Vagina (tissue), 2 donors: ENCODE measurements at places on chromosomes 5 and 9. TPM values are rescaled to one million over a fixed set of nuclear protein-coding genes. Genes with fewer than 3 reads are reported as not detected.

The PCDHB8 gene
- 0.25 TPM for total RNA-seq

DNA sequence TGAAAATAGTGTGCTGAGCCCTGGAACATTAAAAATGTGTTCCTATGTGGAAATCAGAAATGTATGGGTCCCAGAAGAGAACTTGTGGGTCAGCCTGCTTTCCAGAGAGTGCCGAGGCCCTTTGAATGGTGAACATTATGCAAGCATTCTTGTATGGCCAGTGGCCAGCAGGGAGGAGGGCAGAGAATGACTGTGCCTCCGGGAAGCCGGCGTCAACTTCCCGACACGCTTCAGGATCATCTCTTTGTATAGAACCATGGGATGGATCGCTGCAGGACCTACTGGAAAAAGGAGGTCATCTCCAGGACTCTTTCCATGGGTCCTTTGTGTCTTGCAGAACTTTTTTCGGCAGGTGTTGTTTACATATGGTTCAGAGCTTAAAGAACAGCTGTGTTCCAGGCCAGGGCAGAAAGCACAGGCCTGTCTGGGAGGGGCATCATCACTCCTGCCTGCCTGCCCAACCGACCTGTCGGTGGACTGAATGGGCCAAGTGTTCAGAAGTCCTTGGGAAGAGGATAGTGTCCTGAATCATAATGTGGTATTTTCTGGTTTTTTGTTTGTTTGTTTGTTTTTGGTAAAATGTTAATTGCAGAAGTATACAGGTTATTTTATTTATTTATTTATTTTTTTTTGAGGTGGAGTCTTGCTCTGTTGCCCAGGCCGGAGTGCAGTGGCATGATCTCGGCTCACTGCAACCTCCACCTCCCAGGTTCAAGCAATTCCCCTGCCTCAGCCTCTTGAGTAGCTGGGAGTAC, 9.0 kb downstream of the PRRC2B start:
- no peaks in the 10 kb centered on the region for H3K36me3 ChIP-seq
- peak overlapping the region; percentile 51 for H3K27ac ChIP-seq
- peaks cover 100% of the 10 kb centered on the region for H3K4me1 ChIP-seq
- no peak for DNase-seq
- H3K27me3 ChIP-seq: no peaks in the 10 kb centered on the region
- H3K4me3 ChIP-seq: peak overlapping the region; percentile 22

The PCDHB13 gene
- total RNA-seq: 3.7 TPM

DNA sequence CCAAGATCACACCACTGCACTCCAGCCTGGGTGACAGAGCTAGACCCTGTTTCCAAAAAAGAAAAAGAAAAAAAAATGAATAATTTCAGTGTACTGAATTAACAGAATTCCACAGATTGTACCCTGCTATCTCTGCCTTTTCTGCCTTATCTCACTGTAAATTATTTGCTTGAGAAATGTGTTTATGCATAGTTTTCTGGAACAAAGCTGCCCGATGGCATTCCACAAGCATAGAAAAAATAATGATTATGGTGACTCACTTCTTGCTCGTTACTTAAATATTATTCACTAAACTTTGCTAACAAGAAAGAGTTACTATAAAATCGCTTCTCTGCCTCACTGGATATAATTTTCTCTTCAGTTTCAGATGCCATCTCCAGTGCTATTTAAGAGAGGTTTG, 88.7 kb upstream of the FAM169A start:
- H3K36me3 ChIP-seq: no peaks in the 10 kb centered on the region
- H3K27me3 ChIP-seq: no peaks in the 10 kb centered on the region
- H3K27ac ChIP-seq: no peak overlapping the region
- no peak overlapping the region for H3K4me3 ChIP-seq
- peaks cover 2% of the 10 kb centered on the region for H3K4me1 ChIP-seq
- no peak for DNase-seq

DNA sequence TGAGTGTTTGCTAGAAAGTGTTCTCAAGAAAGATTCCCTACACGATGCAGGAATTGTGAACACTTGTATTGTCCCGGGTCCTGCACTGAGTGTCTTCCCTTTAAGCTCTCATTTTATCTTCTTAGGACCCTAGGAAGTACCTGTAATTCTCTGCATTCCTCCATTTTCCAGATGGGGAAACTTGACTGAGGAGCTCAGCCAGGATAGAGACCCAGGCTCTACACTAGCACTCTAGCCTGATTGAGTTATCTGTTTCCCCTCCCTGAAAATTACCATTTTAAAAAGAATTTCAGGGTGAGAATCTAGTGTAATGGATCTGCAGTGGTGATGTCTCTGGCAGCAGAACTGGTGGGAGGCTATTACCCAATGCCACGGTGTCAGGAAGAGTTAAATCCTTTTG, 453.9 kb downstream of the KDM4C start:
- DNase-seq: no peak
- no peak overlapping the region for H3K4me3 ChIP-seq
- no peaks in the 10 kb centered on the region for H3K27me3 ChIP-seq
- H3K4me1 ChIP-seq: no peaks in the 10 kb centered on the region
- H3K27ac ChIP-seq: no peak overlapping the region

GRCh38 chr9:27468462-27469110, 55.5 kb upstream of the IFNK start:
- H3K27me3 ChIP-seq: no peaks in the 10 kb centered on the region
- H3K4me1 ChIP-seq: peaks cover 40% of the 10 kb centered on the region
- no peak for DNase-seq
- H3K27ac ChIP-seq: no peak overlapping the region
- H3K36me3 ChIP-seq: no peaks in the 10 kb centered on the region
- H3K4me3 ChIP-seq: no peak overlapping the region

The C1QTNF2 gene
- 1.7 TPM for total RNA-seq

DNA sequence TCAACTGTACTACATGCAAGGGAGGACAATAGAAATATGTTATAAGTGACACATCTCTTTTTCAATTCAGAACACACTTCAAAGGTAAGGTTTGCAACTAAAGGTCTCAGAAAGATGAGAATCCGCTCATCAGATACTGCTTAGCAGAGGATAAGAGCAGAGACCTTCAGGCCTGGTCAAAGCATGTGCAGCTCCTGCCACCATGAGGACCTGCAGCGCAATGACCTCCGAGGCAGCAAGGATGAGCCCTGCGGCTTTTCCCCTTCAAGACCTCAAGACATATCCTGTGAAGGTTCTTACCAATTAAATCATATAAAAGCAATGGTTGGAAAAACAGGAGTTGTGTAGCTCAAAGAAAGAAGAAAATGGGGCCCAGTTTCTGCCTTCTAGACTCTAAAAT, 135.8 kb downstream of the TRIM36 start:
- H3K4me1 ChIP-seq: no peaks in the 10 kb centered on the region
- no peaks in the 10 kb centered on the region for H3K27me3 ChIP-seq
- H3K36me3 ChIP-seq: no peaks in the 10 kb centered on the region

DNA sequence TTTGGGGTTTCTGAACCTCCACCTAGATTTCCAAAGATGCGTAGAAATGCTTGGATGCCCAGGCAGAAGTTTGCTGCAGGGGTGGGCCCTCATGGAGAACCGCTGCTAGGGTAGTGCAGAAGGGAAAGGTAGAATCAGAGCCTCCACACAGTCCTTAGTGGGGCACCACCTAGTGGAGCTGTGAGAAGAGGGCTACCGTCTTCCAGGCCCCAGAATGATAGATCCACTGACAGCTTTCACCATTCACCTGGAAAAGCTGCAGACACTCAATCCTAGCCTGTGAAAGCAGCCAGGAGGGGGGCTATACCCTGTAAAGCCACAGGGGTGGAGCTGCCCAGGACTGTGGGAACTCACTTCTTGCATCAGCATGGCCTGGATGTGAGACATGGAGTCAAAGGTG, 13.3 kb upstream of the HSDL2 start:
- no peak for DNase-seq
- H3K27me3 ChIP-seq: no peaks in the 10 kb centered on the region
- no peaks in the 10 kb centered on the region for H3K4me1 ChIP-seq
- no peak overlapping the region for H3K27ac ChIP-seq
- no peak overlapping the region for H3K4me3 ChIP-seq

- no peaks in the 10 kb centered on the region for H3K36me3 ChIP-seq
- no peak overlapping the region for H3K4me3 ChIP-seq
- no peaks in the 10 kb centered on the region for H3K27me3 ChIP-seq
- H3K4me1 ChIP-seq: peaks cover 9% of the 10 kb centered on the region
These were observed 94.1 kb downstream of the KCNIP1 start for GRCh38 chr5:170597872-170598271.

The CCDC183 gene
- total RNA-seq: not detected

DNA sequence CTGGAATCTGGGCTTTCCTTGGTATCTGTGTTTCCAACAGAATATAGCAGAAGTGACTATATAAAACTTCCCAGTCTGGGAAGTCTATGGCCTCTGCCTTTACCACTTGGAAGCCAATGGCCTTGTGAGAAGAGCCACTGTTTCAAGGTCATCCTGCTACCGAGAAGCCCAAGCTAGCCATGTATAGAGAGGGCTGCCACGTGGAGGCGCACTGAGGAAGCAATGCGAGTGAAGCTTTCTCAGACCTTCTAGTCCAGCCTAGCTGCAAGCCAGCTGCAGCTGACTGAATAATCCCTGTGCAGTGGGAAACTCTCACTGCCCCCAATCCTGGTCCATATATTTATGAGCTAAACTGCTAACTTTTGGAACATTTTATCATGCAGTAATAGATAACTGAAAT, 661.8 kb upstream of the RIOK2 start:
- no peak overlapping the region for H3K27ac ChIP-seq
- H3K4me1 ChIP-seq: peaks cover under 1% of the 10 kb centered on the region
- H3K4me3 ChIP-seq: no peak overlapping the region
- H3K27me3 ChIP-seq: no peaks in the 10 kb centered on the region
- H3K36me3 ChIP-seq: no peaks in the 10 kb centered on the region

The PSD2 gene
- total RNA-seq: 0.25 TPM

DNA sequence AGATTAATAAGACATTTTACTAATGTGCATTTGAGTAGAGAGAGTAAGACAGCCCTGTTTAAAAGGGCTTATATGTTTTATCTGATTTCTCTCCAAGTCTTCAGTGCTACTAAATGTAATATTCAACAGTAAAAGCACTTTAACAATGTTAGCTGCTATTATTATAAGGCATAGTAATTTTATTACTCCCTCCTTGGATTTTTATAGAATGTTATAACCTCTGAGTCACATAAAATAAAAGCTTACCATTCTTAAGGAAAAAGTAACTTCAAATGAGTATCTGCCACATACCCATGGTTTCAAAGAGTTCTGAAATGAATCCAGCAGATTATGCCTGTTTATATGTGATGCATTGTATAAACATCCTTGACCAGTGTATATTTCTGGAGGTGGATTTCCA, 19.0 kb downstream of the SPDL1 start:
- no peaks in the 10 kb centered on the region for H3K27me3 ChIP-seq
- H3K27ac ChIP-seq: no peak overlapping the region
- H3K4me1 ChIP-seq: no peaks in the 10 kb centered on the region
- no peak overlapping the region for H3K4me3 ChIP-seq
- no peak for DNase-seq
- no peaks in the 10 kb centered on the region for H3K36me3 ChIP-seq

DNA sequence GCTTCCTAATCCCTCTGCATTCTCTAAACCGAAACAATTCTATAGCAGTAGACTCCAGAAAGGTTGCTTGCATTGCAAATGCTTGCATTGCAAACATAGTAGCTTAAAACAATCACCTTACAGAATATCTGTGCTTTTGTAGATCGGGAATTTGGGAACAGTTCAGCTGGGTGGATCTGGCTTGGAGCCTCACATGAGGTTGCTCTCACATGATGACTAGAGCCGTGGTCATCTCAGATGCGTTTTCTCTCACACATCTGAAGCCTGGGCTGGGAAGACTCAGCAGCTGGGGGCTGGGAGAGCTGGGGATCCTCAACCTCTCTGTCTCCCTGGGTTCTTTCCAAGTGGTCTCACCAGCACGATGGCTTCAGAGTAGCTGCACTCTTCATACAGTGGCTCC, 127.8 kb downstream of the MSX2 start:
- H3K27ac ChIP-seq: no peak overlapping the region
- H3K27me3 ChIP-seq: no peaks in the 10 kb centered on the region
- no peak overlapping the region for H3K4me3 ChIP-seq
- no peak for DNase-seq

DNA sequence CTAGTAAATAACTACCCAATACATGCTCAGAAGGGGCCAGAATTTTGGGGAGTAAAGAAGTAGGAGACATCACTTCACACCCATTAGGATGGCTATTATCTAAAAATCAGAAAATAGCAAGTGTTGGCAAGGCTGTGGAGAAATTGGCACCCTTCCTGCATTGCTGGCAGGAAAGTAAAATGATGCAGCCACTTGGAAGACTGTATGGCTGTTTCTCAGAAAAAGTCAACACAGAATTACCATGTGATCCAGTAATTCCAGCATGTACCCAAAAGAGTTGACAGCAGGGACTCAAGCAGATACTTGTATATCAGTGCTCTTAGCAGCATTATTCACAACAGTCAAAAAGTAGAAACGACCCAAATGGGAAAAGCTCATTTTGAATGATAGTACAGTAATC, 107.6 kb downstream of the APBA1 start:
- H3K4me3 ChIP-seq: no peak overlapping the region
- no peaks in the 10 kb centered on the region for H3K36me3 ChIP-seq
- no peaks in the 10 kb centered on the region for H3K27me3 ChIP-seq
- peaks cover 6% of the 10 kb centered on the region for H3K4me1 ChIP-seq
- H3K27ac ChIP-seq: no peak overlapping the region
- no peak for DNase-seq

DNA sequence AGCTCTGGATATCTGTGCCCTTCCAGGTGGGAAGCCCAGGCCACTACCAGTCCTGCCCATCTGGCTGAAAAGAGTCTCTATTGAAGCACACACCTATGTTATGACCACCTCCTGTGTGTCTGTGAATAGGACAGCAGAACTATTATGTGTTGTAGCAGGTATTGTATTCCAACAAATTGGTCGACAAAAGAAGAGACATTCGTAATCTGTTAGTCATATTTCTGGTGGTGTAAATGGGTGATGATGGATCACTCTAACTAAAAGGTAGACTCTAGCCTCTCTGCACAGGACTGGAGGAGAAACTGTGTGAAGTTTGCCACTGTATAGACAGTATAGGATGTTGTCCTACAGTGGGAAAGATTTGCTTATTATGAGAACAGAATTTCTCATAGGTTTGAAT, 416.1 kb downstream of the TMEM38B start:
- H3K4me1 ChIP-seq: no peaks in the 10 kb centered on the region
- H3K36me3 ChIP-seq: no peaks in the 10 kb centered on the region
- no peak overlapping the region for H3K27ac ChIP-seq
- no peak overlapping the region for H3K4me3 ChIP-seq
- no peaks in the 10 kb centered on the region for H3K27me3 ChIP-seq

DNA sequence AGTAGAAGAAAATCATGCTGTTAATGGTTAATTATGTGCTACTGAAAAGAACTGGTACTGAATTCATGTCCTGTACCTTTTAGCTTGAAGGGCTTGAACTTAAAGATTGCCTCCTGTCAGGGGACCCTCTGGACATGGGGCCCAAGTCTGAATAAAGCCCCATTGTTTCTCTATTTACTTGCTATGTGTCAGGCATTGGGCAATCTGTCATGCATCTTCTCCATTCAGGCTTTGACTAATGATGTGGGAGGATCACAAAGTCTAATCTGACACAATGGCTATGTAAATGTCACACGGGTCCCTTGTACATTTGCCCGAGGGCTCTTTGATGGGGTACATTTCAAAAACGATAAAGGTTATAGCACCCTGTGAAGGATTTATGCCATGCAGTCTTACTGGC, 64.0 kb upstream of the TUSC1 start:
- H3K4me1 ChIP-seq: no peaks in the 10 kb centered on the region
- DNase-seq: no peak
- no peaks in the 10 kb centered on the region for H3K36me3 ChIP-seq
- no peaks in the 10 kb centered on the region for H3K27me3 ChIP-seq
- no peak overlapping the region for H3K4me3 ChIP-seq
